ENCODE measurements at places on chromosomes 7 and 10.

DNA sequence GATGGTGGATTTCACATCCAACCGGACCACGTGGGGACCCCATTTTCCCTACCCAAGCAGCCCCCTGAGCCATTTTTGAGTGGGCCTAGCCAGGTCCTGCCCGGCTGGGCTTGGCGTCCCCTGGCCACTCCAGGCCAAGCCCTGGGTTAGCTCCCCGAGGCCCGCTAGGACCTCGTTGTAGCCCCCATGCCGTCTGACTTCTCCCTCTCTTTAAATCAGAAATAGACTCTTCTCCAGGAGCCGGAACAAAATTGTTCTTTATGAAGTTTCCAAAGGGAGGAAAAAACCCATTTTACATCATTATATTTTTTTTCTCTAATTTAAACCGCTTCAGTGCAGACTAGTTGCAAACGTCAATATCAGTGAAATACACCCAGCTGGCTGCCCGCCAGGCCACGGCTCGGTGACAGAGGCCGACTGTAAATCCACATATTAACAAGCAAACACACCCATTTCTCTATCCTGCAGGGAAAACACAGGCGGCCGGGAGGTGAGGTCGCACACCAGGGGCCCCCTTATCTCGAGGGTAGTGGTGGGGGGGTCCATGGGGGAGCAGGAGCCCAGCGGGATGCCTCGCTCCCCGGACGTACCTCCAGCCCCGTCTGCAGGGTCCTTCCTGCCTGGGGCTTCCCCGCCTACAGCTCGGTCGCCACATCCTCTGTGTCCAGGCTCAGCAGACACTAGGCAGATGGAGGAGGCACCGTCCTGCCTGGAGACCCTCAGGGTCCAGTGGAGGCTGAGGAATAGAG lies 72.7 kb downstream of the ELFN1 start:
- no peak for DNase-seq

DNA sequence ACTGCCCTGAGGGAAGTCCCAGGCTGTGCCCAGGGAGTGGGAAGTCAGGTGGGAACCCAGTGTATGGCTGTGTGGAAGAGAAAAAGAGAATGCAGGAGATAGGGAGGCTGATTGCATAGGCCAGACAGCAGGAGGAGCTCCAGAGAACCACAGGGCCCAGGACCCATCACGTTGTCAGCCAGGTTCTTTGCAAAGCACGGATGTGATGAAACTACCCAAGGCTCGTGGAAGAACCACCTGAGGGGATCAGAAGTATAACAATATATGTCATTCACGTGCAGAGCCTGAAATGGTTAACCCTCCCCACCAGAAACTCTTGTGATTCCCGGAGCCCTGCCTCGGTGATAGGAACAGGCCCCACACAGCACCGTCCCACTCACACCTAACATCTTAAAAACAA lies 83.6 kb downstream of the LARP4B start:
- no peak for DNase-seq

DNA sequence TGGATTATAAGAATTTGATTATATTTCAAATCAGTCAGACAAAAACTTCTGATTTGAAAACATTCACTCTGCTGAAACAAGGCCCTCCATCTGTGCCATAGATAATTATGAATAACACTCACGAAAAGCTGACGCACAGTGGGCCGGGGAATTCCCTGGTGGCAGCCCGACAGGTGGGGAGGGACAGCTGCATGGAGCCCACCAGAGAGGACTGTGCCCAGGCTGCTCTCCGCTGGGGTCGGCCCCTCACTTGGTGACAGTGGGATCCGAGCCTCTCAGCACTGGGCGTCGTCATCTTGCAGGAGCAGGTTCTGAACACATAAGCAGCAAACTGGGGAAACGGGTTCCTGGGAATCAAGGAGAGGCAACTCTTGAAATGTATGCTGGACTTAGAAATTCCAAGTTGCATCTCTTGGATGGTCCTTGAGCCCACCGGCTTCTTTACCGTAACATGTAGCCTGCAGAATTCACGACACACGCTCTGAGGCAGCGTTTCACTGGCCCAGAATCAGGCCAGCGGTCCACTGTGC lies 41.4 kb downstream of the AFAP1L2 start:
- DNase-seq: no peak

DNA sequence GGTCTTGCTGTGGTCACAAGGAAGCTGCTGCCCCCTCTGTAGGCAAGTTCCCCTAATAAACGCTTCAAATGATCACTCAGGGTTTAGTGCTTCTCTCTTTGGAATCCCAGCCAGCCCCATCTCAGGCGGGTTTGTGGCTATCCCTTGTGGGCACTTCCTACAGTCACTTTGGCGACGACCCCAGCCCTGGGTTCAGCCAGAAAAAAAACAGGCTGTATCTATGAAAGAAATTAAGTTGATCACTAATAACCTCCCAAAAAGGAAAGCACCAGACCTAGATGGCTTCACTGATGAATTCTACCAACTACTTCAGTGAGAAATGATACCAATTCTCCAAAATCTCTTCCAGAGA lies 208.2 kb downstream of the MAD1L1 start:
- no peak for DNase-seq

DNA sequence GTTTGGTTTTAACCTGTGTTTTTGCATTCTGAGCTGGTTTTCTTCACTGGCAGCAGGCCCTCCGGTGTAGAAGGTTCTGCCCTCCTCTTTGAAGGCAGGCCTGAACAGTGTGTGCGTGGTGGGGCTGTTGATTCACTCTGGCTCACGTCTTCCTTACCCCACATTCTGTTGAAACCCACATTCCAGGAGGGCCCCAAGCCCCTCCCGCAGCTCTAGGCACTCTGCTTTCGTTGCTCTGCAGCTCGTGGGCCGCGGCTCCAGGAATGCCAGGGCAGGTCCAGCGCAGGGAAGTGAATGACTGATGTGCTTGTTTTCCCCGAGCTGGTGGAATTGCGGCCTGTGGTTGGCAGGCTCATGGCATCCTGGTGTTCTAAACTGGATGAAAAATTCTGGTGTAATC lies 49.0 kb downstream of the HTRA1 start:
- no peak for DNase-seq

- DNase-seq: no peak
These were observed 3.7 kb downstream of the PSTK start for GRCh38 chr10:122983898-122984297.

DNA sequence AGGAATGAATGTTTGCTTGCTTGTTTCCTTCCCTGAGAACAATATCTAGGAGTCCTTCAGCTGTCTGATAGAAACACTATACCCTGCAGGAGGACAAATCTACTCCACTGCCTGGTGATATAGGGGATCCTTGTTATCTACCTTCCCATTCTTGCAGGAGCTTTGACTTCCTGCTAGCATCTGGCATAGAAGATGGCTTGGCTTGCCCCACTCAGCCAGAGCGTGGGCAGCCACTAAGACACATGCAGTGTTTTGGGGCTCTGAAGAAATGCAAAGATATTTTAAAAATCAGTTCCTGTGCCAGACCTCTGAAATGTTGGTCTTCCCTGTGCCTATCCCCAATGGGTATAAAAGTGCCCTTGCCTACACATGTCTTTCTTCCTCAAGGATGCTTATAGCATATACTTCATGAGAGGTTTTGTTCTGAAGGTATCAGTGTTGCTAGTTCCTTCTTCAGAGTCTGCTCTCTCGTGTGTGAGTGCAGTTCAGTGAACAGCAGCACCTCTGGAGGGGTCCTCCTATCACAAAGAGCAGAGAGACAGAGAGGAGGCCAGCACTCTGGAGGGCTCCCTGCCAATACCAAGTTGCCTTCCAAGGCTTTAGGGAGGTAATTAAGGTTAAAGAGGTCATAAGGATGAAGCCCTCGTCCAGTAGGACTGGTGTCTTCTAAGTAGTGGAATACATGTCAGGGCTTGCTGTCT lies 149.1 kb upstream of the CALCR start:
- DNase-seq: no peak

GRCh38 chr10:6409971-6410643 lies 170.0 kb downstream of the PRKCQ start:
- DNase-seq: no peak

DNA sequence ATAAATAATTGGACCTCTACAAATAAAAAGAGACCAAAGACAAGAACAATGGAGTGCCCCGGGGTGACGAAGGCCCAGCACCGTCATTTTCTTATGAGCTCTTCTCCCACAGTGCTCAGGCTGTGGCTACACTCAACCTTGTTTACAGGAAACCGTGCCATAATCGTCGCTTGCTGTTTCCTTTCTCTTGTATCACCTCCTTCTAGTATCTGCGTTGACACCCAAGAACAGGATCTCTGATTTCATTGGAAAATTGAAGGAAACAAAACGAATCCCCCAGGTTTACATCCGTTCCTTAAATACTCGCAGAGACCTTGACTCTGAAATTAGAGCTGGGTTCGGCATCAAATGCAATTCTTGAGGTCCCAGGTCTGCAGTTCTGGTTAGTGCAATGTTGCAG lies 1.7 kb upstream of the IGFBP3 start:
- no peak for DNase-seq

DNA sequence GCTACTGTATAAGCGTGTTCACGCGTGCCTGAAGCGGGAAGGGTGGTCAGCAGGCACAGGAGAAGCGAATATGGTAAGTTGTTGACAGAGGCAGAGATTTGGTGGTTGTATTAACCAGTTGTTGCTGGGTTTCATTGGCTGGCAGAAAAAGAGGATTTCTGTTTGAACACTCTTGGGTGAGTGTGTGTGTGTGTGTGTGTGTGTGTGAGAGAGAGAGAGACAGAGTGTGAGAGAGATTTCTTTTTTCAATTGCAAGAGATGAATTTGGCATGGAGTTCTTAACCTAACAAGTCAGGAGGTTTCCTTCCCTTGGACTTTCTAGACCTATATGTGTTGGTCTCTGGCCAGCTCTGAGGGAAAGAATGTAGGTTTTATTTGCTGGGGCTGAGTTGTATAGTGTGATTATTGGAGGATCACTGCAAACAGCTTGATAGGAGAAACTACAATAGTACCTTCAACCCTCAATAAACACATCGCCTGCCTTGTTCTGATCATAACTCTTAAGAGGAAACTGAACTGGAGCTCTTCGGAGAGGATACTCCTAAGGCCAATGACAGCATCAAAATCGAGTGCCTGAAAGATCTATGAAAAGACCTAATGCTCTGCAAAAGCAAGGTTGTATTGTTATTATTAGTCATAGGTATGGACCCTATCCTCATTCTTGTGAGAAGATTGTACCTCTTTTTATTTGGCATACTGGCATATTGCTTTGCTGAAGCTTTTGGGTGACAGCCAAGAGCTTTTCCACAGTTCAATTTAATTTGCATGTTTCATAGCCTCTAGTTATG lies 1.2 kb downstream of the MCU start:
- no peak for DNase-seq

- no peak for DNase-seq
These were observed 132.0 kb downstream of the RELN start for GRCh38 chr7:103857435-103857834.

DNA sequence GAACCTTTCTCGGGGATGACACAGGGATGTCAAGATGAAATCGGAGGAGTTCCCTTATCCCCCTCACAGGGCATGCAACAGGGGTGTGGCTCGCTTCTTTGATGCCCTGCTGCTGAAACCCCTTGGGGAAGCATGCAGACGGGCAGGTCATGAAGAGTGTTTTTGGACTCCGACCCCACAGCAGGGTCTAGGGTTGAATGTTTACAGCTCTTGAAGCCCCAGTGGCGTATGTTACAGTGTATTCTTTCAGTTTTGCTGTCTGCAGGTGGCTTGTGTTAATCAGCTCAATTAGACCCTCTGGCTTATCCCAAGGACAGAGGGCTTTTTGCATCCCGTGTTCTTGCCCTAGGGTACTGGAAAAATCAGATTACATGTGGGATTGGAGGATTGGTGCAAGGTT lies 446.5 kb downstream of the LRMDA start:
- DNase-seq: no peak

DNA sequence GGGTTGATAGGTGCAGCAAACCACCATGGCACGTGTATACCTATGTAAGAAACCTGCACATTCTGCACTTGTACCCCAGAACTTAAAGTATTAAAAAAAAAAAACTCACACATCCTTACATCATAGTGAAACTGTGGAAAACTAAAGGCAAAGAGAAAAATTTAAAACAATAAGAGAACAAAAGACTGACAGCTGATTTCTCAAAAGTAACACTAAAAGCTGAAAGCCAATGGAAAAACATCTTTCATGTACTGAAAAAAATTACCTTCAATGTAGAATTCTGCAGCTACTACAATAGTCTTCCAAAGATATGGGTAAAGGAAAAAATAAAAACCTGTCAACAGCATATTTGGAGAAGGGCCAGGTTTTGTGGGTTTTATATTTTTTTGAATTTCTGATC lies 729.1 kb upstream of the NRP1 start:
- no peak for DNase-seq

DNA sequence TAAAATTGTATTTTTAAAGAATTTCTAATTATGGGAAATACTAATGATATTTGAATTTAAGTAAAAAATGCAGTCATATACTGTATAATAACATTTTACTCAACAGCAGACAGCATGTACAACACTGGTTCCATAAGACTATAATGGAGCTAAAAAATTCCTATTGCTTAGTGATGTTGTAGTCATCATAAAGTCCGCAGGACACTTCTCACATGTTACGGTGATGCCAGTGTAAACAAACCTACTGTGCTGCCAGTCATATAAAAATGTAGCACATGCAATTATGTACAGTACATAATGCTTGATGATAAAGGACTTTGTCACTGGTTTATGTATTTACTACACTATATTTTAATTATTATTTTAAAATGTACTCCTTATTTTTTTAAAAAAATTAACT lies 629.3 kb downstream of the IPMK start:
- DNase-seq: no peak

- no peak for DNase-seq
These were observed 92.4 kb downstream of the TPST1 start for GRCh38 chr7:66297579-66297978.

- DNase-seq: no peak
These were observed 86.2 kb downstream of the ADCY1 start for GRCh38 chr7:45660201-45660900.

DNA sequence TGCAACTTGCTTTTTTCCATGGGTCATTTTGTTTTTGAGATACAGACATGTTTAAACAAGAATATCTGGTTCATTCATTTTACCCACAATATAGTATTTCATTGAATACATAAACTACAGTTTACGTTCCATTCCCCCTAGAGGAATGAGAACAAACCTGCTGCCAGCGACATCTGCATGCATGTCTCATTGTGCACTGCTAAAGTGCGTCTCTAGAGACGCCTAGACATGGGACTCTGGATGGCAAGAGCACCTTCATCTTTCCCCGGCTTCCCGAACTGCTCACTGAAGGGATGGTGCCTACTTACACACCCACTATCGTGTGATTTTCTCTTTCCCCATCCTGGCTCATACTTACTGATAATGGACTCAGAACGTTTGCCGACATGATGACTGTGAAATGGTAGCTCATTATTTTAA lies 1.2 kb upstream of the ZNF777 start:
- DNase-seq: no peak

DNA sequence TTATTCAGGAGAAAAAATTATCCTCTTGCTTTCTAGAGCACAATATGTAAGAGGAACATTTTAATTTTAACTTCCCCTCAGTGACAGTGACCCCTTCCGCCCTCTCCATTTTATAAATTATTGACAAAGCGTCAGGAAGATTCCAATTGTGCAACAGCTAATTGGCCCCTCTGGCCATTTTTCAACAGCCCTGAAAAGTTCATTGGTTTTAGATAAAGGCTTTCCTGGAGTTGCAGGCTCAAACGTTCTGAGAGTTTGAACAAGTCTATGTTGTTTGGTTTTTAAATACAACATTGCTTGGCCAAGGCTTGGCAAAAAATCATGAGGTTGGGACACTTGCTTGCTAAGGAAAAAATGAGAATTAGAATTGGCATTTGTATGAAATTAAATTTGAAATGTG lies 422.2 kb upstream of the ANKRD30A start:
- DNase-seq: no peak
